ENCODE measurements at places on chromosomes 3 and 15. TPM values are rescaled to one million over a fixed set of nuclear protein-coding genes. Genes with fewer than 3 reads are reported as not detected.

Gene CFAP92
- total RNA-seq = 0.16 TPM

Gene SLC6A11
- total RNA-seq = 1.5 TPM

Gene NR1I2
- not detected for total RNA-seq

Gene COL6A5
- not detected for total RNA-seq

Gene PDZRN3
- total RNA-seq = not detected

Gene ABI3BP
- 3.1 TPM for total RNA-seq

Gene RASGRF1
- 0.29 TPM for total RNA-seq

Gene TMEM158
- 1.9 TPM for total RNA-seq

Gene C3orf33
- 3.6 TPM for total RNA-seq

Gene GOLGA6L22
- not detected for total RNA-seq

Gene SOX14
- not detected for total RNA-seq

Gene CDHR4
- 0.44 TPM for total RNA-seq

Gene TNFAIP8L3
- total RNA-seq = 2.6 TPM

Gene PRSS50
- total RNA-seq = not detected

Gene ACKR4
- not detected for total RNA-seq

Gene MFSD1
- total RNA-seq = 34.7 TPM

Gene RTP1
- total RNA-seq = not detected

Gene FAM174B
- 6.5 TPM for total RNA-seq

Gene CCDC54
- total RNA-seq = not detected

Gene TGM4
- 2.5 TPM for total RNA-seq

Gene AADACL2
- not detected for total RNA-seq

Gene P2RY14
- total RNA-seq = not detected

Gene GP9
- not detected for total RNA-seq

Gene TP53BP1
- total RNA-seq = 53.5 TPM

Gene TRIM42
- total RNA-seq = not detected

Gene CPNE9
- total RNA-seq = not detected

Gene SETD2
- 35.8 TPM for total RNA-seq

Gene GPR62
- total RNA-seq = not detected

Gene CHRD
- total RNA-seq = not detected

Gene CCDC13
- total RNA-seq = 1.1 TPM

Gene SACM1L
- 44.5 TPM for total RNA-seq

Gene USP8
- 72.7 TPM for total RNA-seq

Gene PIERCE2
- total RNA-seq = 3.5 TPM

Gene DUOXA1
- 1.3 TPM for total RNA-seq

Gene ACTRT3
- 0.93 TPM for total RNA-seq

Gene FOXL2NB
- total RNA-seq = 0.20 TPM

Data from MCF 10A (cell line).